ENCODE measurements at places on chromosomes 7 and 10.

GRCh38 chr10:120688928-120689327 is 162.2 kb upstream of the WDR11 start:
- no peak for DNase-seq

DNA sequence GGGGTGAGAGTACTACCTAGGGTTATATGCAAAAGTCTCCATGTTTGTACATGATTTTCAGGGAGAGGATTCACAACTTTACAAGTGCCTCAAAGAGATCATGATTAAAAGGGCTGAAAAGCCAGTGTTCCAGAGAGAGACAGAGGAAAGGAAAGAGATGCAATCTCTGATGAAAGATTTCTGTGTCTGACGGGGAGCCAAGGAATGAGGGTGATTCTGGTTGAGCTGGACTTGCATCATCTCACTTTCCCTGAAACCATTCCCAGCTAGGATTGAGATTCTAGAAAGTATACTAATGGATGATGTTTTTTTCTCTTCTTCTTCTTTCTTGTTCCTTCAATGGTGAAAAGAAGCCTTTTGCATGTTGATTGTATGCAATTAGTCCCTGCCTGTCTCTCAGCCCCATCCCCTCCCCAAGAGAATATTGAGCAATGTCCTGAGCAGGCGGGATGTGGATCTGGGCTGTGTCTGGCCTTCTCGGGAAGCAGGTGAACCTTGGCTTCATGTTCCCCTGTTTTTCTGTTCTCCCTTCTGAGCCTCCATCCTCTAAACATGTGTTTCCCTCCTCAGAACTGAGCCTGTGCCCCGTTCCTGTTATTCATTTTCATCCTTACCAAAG is 186.1 kb downstream of the ZNF365 start:
- DNase-seq: no peak

GRCh38 chr7:12641196-12641595 is 46.2 kb upstream of the ARL4A start:
- DNase-seq: no peak

DNA sequence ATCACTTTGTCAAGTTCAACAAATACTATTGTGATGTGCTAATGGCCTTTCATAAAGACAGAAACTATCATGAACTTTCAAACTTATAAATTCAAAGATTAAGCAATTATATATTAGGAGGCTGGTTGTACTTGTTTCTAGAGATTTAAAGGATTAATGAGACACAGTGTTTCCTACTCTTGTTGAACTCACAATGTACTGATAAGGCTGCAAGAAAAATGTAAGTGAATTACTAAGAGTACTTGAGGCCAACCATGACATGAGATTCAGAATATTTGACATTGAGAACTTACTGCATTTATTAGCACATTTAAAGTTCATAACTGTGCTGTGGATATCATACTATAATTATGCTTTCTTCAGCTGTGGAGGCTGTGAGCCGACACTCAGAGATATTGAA is 1210.5 kb upstream of the SORCS1 start:
- no peak for DNase-seq

GRCh38 chr10:43380610-43381222 is 9.3 kb downstream of the FXYD4 start:
- DNase-seq: no peak

DNA sequence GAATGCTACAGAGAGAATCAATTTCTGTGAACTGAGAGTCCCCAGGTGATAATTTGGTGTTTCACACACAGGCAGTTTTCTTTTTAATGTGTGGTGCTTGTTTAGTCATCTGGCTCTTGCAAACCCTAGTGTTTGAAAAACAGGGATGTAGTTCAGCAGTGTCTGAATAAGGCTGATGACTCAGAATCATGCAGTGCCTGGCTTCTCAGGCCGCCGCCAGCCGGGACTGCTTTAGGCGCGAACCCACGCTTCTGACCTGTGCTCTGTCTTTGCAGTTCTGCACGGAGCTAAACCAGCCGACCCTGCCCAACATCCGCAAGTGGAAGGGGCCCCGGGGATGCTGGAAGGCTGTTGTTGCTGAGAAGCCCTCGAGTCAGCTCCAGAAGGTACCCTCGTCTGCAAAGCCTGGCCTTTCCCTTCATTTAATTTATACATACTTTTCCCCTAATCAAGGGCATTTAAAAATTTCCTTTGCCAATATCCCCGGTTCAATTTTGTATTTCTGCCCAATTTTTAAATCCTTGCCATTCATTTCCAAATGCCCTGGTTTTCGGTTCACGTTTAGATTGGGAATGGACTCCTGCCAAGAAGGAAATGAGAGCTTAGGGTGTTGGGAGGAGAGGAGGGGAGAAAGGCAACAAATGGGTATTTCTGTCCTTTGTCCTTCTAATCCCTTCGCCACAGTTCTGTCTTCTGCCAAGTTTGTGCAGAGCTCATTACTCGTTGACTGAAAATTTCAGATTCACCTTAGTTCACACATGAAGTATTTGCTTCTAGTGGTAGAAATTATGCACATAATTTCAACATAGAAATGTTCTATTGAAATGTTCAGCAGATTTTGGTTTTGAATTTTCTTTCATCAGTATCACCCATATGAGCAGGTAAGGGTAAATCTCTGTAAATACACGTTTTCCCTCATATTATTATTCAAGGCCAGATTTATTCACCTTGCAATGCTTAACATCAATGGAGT is 108.5 kb upstream of the ANLN start:
- no peak for DNase-seq

DNA sequence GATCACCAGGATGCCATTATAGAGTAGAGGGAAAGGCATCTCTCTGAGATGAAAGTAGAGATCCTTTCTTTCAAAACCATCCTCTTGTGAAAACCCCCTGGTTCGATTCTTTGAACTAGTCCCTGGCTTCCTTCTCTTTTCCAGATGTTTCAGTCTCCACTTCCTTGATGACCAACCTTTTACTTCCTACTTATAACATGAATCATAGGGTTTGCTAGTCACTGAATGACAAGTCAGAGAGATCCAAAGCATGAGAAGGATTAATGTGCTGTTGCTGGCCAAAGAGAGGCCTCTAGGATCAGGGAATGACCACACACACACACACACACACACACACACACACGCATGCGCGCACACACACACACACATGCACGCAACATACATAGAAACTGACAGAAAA is 161.1 kb upstream of the FRMD4A start:
- DNase-seq: no peak

GRCh38 chr10:131001438-131001837 is 310.1 kb downstream of the TCERG1L start:
- no peak for DNase-seq

DNA sequence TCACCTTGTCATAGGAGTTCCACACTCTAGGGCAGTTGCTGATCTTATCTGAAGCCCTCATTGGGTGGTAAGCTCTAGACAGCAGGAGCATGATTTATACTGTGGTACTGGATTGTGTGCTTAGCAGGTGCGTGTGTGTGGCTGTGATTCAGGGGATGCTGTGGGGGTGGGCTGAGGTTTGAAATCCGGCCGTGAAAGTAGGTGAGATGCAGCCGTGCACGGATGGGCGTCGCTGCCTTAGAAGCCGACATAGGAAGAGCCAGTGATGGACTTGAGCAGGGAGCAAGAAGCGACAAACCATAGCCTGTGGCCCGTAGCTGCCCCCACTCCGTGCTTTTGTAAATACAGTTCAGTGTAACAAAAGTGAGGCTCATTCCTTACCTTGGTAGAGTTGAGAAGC is 38.2 kb downstream of the PROSER2 start:
- DNase-seq: no peak

DNA sequence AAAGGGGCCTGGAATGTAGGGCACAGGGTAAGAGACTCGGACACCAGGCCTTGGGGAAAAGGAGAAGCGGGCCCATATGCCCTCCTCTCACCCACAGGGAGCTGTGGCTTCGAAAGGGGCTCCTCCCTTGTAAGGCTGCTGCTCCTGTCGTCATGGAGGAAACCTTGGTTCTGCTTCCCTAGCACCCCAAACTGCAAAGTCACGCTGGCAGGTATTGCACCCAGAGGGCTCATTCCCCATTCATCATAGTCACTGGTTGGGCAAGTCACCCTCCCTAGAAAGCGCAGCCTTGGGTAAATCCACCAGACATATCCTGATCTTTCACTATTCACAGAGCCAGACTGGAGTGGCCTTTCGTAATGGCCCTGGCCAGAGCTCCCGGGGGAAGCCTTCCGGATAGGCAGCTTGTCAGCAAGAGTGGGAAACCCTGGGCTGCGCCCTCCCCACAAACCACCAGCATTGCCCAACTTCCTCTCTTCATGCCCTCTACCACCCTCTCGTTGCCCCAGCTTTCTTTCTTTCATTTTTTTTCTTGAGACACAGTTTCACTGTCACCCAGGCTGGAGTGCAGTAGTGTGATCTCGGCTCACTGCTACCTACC is 121.0 kb downstream of the HIP1 start:
- DNase-seq: no peak

- no peak for DNase-seq
Measured at GRCh38 chr7:20834656-20835055, 48.0 kb upstream of the SP8 start.

- DNase-seq: no peak
Measured at GRCh38 chr10:97180986-97181385, 4.8 kb downstream of the SLIT1 start.

DNA sequence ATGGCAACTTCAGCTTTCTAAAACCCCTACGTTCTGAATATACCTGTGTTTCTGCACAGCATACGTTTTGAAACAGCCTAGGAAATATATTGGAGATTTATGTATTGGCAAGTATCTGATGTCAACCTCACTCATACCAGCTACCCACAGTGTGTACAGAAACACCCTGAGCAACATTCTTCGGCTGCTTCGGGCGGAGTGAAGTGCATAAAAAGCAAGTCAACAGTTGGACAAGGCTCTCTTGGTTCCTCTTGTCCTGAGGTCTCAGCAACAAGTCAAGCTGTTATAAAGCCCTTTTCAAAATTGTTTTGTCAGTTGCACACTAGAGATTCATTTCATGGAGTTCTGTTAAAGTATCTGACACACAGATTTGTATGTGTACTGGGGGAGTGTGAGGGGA is 40.0 kb upstream of the PAPSS2 start:
- DNase-seq: no peak

DNA sequence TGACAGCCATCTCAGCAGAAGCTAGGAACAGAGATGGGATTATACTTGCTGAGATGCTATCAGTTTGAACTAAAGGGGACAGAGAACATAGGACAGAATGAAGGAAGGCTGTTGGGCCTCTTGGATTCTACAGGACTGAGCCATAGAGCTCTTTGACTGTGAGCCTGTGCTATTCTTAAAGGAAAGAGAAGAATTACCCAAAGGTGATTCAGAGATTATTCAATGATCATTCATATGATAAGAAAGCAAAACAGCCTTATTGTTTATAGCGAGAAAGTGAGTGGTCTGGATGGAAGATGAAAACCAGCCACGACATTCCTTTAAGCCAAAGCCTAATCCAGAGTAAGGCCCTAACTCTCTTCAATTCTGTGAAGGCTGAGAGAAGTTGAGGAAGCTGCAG is 69.7 kb upstream of the NEUROD6 start:
- no peak for DNase-seq

DNA sequence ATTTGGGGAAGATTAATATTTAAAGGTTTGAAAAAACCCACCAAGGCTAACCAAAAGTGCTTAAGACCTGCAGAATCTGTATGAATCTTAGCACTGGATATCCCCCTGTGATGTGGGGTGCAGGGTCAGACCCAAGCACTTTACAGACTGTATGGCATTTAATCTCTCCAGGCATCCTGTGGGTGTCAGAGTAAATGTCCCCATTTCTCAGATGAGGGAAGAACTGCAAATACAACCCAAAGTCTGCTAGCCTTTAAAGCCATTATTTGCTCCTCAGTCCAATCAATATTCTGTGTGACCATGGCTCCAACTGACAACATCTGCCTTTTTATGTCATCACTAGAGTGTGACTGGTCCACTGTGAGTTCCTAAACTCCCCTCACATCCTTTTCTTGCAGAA is 10.0 kb upstream of the MBL2 start:
- no peak for DNase-seq

DNA sequence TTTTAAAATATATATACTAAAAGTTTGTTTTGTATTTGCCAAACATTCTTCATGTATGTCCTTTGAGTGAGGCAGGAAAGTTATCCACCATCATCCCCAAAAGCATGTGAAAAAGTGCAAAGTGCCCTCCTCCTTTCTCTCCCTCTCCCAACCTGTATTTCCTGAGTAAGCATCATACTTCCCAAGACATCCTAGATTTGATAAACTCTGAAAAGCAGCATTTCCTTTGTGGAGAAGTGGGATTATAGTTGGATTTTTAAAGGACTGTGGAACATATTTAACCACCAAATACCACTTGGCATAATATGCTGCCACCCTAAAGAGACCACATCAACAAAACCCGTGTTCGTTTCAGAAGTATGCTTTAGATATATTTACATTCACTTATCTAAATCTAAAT is 36.9 kb downstream of the NET1 start:
- no peak for DNase-seq

GRCh38 chr10:106254071-106254470 is 910.4 kb downstream of the SORCS1 start:
- no peak for DNase-seq

DNA sequence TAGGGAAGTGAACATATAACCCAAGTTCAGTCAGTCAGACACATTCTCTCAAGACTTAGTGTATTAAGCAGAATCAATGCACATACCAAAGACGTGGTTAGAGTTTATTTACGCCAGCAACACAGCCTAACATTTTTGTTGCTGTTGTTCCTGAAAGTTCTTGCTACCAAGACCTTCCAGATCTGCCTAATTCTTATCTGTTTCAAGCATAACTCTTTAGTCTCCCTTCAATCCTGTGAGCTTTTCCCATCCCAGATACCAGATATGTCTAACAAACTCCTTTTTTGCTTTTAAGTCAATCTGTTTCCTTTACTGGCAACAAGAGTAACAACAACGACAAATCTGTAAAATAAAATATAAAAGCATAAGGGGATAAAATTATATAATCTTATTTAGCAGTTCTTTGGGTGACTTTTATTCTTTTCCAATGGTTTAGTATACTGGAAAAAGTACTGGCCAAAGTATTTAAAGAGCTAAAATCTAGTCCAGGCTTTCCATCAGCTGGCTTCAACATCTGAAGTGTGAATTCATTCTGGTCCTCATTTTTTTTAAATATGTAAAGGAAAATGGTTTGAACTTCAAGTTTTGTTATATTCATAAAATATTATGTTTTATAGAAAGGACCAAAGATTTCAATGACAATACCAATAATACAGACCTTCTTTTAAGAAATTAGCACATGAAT is 193.8 kb downstream of the IMMP2L start:
- DNase-seq: no peak

DNA sequence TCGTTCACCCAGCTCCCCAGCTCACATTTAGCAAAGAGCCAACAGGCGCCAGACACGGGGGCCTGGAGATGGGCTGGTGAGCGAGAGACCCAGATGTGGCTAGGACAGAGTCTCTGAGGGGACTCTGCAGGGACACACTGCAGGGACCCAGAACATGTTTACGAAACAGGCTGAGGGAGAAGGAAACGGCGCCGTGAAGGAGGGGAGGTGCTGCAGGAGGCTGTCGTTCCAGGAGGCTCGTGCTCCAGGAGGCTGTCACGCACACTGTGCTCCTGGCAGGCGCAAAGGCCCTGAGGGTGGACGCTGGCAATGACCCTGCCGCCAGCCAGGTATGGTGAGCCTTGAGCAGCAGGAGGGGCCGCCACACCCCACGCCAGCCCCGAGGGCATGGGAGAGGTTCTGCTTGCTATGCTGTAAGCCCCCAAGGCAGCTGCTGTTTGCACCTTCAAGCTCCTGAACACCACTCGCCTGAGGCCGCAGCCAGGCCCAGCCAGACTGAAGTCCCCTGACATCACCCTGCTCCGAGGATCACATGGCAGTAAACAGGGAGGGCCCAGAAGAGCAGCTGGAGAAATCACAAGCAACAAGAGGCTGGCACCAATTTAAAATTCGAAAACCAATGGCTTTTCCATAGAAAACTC is 27.3 kb downstream of the ADAP1 start:
- no peak for DNase-seq

Data from GM19239 (cell line).